ENCODE measurements at places on chromosomes 11 and 22.

DNA sequence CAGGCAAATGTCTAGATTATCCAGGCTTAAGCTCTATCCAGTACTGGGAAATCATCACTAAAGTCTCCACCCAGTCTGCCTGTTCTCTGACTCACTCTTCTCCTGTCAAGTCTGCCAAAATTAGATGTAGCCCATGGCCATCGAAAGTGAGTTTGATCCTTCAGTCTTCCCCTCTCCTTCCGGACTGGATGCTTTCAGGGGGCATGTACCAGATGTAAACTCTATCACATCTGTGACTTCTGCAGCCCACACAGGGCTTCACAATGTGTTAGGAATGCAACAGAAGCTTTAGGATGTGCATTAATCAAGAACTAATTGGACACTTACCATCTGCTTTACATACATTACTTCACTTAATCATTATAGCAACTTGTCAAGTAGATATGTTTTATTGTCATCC, 12.3 kb downstream of the ME3 start:
- no peak for DNase-seq

DNA sequence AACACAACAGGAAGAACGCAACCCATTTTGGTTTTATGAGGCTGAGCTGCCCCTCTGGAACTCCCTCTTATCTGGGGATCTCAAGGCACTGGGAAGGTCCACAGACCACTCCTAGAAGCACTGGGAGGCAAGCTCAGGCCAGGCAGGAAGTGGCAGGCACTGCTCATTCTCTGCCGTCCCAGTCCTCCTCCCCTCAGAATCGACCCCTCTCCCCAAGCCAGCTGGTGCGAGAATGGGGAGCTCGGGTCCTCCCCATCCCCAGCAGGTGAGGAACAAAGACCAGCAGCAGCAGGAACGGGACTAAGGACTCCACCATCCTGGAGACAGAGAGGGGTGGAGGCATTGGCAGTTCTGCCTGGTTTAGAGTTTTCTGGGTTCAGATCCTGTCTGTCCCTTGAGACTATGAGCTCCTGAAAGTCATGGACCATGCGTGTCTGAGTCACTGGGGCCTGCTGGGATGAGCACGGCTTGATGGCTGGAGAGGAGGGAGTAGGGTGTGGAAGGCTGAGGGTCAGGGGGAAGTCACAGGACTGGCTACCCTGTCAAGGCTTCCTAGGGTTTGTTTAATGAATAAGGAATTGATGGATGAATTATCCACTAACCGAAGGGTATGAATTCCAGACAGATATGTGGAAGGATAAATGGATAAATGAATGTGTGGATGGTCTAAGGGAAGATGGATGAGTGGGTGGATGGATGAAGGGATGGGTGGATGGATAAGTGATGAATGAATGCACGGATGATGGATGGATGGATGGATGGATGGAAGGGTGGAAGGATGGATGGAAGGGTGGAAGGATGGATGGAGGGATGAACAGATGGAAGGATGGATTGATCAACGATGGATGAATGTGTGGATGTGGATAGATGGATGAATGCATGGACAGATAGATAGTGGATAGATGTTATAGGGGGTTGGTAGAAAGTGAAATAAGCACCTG, 6.4 kb downstream of the MYEOV start:
- no peak for DNase-seq

- no peak for DNase-seq
Observed at GRCh38 chr22:19271273-19271855, 20.2 kb downstream of the CLTCL1 start.

DNA sequence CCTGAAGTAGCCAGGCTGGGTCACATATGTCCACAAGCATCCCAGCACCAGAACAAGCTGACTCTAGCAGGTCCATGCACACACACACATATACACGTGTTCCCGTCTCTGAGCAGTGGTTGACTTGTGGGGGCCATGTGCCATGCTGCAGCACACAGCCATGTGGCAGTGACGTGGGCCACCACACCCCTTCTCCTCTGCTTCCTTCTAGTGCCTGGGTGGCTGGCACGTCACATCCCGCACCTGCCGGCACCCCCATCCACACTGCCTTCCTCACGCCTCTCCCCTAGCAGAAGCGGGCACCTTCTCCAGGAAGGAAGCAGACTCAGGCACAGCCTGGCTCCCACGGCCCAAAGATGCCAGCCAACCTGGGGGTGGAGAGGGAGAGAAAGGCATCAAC, 9.5 kb downstream of the SYT7 start:
- no peak for DNase-seq

GRCh38 chr22:31046539-31047226, 34.4 kb upstream of the SMTN start:
- no peak for DNase-seq

DNA sequence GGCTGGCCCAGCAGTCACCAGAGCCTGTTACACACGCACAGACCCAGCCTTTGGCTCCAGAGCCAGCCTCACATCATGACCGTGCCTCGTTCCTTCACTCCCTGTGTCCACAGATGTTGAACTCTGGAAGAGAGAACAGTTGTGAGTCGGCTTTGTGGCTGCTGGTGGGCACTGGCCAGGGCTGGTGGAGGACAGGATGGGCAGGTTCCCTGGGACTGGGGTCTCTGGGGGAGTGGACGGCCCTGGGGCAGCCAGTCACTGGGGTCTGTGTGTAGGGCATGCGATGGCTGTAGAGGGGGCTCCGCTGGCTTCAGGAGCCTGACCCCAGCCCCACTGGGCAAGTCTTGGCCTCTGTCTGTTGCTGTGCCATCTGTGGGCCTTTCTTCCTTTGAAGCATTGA, 1070.1 kb downstream of the BRD1 start:
- no peak for DNase-seq

DNA sequence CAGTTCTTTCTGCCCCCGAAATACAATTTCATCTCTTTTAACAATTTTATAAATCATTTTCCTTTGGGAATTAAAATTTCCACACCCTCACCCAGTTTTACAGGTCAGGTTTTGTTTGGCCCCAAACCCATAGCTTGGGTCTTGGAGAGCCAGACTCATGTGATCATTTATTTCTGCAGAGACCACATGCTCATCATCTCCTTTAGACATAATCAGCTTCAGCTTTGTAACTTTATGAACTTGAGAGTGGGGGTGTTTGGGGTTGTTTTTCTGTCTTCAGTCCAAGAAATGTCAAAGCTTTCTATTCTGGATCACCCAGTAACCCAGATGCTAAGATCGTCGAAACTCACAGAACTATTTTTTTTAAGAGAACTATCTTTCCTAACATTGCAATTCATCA, 70.9 kb downstream of the DBX1 start:
- DNase-seq: no peak

DNA sequence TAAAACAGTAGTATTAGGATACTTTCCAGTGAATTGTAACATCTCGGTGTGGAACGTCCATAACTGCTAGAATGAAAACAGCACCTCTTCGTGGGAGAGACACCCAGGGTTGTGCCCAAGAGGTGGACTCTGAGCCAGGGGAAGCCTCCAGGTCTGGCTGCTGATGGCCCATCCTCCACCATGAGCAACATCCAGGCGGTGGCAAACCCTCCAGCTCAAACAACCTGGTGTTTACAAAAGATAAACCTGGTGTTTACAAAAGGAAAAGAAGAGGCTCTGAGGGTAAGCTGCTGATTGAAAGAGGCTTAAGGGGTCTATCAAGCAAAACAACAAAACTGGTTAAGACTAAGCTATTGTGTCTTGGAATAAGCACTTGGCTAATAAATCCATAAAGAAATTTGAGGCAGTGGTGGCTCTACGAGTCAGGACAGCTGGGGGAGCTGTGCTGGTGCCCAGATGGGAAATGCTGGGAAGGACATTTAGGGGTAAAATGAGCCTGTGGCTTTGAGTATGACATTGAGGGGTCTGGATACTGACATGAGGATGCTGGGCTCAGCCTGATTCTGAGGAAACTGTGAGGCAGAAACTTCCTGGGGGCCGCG, 909.0 kb downstream of the BRD1 start:
- no peak for DNase-seq
